ENCODE measurements at places on chromosomes 1 and 21.

DNA sequence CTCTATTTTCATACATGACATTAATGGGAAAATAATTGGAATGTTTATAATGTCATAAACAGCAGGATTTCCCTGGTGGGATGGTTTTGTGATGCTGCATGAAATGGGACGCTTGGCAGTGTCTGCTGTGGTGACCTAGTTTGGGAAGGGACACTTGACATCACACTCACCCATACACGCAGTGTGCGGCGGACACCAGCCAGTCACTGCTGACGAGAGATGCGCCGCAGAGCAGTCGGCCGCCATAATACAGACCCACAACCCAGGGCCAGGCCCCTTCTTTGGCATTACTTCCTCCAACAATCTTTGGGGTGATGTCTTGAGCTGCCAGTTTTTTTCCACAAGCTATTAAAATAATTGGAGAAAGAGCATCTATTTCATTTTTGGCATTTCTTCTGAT is 49.5 kb downstream of the CHODL start:
- no peak overlapping the region for H3K4me3 ChIP-seq
- no peak overlapping the region for H3K27ac ChIP-seq
- peaks cover 3% of the 10 kb centered on the region for H3K4me1 ChIP-seq
- no peak for DNase-seq
- no peaks in the 10 kb centered on the region for H3K27me3 ChIP-seq

GRCh38 chr1:40838980-40839942 is 22.9 kb downstream of the CITED4 start:
- peak overlapping the region; percentile 70 for H3K27ac ChIP-seq
- no peaks in the 10 kb centered on the region for H3K27me3 ChIP-seq
- peaks cover 2% of the 10 kb centered on the region for H3K4me1 ChIP-seq
- no peak for DNase-seq
- H3K4me3 ChIP-seq: no peak overlapping the region
- peaks cover 1% of the 10 kb centered on the region for H3K36me3 ChIP-seq

DNA sequence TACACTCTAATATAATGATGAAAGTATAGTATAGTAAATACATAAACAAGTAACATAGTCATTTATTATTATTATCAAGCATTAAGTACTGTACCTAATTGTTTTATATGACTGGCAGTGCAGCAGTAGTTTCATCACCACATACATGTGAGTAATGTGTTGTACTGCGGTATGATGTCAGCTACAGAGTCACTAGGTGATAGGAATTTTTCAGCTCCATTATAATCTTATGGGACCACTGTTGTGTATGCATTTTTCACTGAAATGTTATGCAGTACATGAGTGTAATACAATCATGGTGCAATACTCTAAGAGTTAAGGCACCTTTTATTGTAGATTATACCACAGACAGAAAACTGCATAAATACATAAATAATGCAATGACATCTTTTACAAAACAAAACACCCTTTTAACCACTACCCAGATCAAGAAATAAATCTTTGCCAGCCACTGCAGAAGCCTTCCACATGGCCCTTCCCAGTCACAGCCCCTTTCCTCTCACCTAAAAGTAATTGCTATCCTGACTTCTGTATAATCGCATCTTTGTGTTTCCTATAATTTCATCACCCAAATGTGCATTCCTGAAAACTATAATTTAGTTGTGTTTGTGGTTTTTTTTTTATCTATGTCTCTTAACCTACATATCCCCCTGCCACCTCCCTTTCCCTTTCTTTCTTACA is 16.3 kb downstream of the ABCD3 start:
- no peaks in the 10 kb centered on the region for H3K4me1 ChIP-seq
- H3K27ac ChIP-seq: no peak overlapping the region
- no peak overlapping the region for H3K4me3 ChIP-seq
- no peak for DNase-seq
- no peaks in the 10 kb centered on the region for H3K27me3 ChIP-seq
- peaks cover 35% of the 10 kb centered on the region for H3K36me3 ChIP-seq

GRCh38 chr1:174398246-174398645 is 49.5 kb upstream of the GPR52 start:
- no peaks in the 10 kb centered on the region for H3K4me1 ChIP-seq
- no peak overlapping the region for H3K4me3 ChIP-seq
- no peak for DNase-seq
- H3K27ac ChIP-seq: no peak overlapping the region
- peaks cover 9% of the 10 kb centered on the region for H3K36me3 ChIP-seq
- no peaks in the 10 kb centered on the region for H3K27me3 ChIP-seq

DNA sequence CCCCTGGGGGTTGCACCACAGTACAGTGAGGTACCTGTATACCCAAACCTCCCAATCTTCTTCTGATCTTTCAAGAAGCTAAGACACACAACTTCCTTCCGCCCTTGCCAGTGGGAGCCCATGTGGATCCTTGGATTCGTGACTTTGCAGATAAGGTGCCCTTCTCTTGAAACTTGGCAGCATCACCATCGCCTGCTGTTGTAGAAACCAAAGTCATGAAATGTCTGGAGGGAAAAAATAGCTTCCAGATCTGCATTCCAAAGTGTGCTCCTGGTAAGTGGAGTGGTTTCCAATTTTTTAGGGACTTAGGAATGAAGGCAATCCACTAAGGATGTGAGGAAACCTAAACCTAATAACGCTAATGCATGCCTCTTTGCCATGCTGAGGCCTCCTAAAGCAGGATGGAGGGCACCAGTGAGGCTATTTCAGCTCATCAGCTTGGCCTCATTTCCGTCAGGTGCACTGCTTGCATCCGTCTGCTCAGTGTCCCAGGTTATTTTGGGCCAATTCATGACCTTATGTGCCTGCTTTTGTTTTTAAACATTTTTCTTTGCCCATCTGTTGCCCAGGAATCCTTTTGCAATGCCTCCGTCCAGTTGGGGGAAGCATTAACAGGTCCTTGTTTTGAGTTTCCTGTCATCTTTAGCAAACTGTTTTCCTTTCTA is 8.2 kb upstream of the EFHD2 start:
- no peaks in the 10 kb centered on the region for H3K4me1 ChIP-seq
- peaks cover 9% of the 10 kb centered on the region for H3K27me3 ChIP-seq
- H3K4me3 ChIP-seq: no peak overlapping the region

DNA sequence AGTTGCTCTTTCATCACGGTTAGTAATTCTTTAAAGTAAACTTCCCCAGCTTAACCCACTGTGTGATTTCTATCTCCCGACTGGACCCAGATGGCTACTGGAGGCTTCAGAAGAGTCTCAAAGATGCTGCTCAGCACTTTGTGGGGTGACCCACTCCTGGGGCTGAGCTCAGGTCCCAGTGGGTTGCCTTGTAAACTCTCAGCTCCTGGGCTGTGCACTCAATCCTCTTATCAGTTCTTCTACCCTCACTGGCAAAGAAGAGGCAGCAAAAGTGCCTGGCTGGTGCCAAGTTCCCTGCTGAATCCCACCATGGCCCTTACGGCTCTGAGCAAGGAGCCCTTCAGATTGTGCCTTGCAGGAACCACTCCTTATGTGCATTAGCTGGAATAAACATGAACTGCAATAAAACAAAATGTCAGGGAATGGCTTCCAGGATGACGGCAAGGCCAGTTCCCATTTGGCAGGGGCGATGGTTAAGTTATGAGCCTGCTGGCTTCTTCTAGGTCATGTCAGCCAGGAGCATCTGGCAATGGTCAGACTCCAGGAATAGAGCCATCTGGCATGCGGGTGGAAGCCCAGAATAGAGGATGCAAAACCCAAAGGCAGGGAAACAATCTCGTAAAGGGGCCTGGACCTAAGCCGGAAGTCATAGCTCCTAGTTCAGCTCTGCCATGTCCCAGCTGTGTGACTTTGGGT is 6.8 kb downstream of the MYOC start:
- H3K27ac ChIP-seq: no peak overlapping the region
- H3K27me3 ChIP-seq: peaks cover 3% of the 10 kb centered on the region
- H3K4me1 ChIP-seq: peaks cover 4% of the 10 kb centered on the region
- H3K4me3 ChIP-seq: no peak overlapping the region
- H3K36me3 ChIP-seq: no peaks in the 10 kb centered on the region
- DNase-seq: no peak

GRCh38 chr1:225652729-225653462 is at the start of gene ENAH:
Gene ENAH (minus strand): TSS chr1:225653123. CDS start chr1:225652690, 433 bp downstream.
- peaks cover 1% of the 10 kb centered on the region for H3K36me3 ChIP-seq
- H3K4me3 ChIP-seq: peak within 1 kb of the TSS; percentile 85
- peaks cover 32% of the 10 kb centered on the region for H3K4me1 ChIP-seq
- peak; percentile 73 for DNase-seq

- H3K27me3 ChIP-seq: no peaks in the 10 kb centered on the region
- peaks cover 7% of the 10 kb centered on the region for H3K4me1 ChIP-seq
- no peak overlapping the region for H3K27ac ChIP-seq
- peaks cover 5% of the 10 kb centered on the region for H3K36me3 ChIP-seq
- DNase-seq: no peak
Measured at GRCh38 chr1:44659566-44659965, 14.7 kb downstream of the TMEM53 start.

- no peak overlapping the region for H3K27ac ChIP-seq
- no peaks in the 10 kb centered on the region for H3K36me3 ChIP-seq
- no peak overlapping the region for H3K4me3 ChIP-seq
- H3K27me3 ChIP-seq: no peaks in the 10 kb centered on the region
- H3K4me1 ChIP-seq: peaks cover 7% of the 10 kb centered on the region
- no peak for DNase-seq
Measured at GRCh38 chr1:24027838-24028468, 47.8 kb upstream of the SRSF10 start.

- peaks cover 1% of the 10 kb centered on the region for H3K36me3 ChIP-seq
- peak within 1 kb of the TSS; percentile 29 for H3K4me3 ChIP-seq
- no peak for DNase-seq
- H3K27ac ChIP-seq: peak within 1 kb of the TSS; percentile 82
Measured at GRCh38 chr21:46155514-46156377, at the start of gene FTCD. Gene FTCD (minus strand): TSS chr21:46155579. CDS start chr21:46155523, 56 bp downstream.

- no peak for DNase-seq
- no peaks in the 10 kb centered on the region for H3K36me3 ChIP-seq
- no peaks in the 10 kb centered on the region for H3K4me1 ChIP-seq
- H3K4me3 ChIP-seq: no peak overlapping the region
Measured at GRCh38 chr1:228074954-228075730, 7.4 kb upstream of the ARF1 start.

- no peak overlapping the region for H3K4me3 ChIP-seq
- H3K27me3 ChIP-seq: no peaks in the 10 kb centered on the region
- no peaks in the 10 kb centered on the region for H3K4me1 ChIP-seq
- no peak overlapping the region for H3K27ac ChIP-seq
- no peaks in the 10 kb centered on the region for H3K36me3 ChIP-seq
Measured at GRCh38 chr1:77143529-77144121, 75.6 kb downstream of the PIGK start.

- no peaks in the 10 kb centered on the region for H3K36me3 ChIP-seq
- H3K4me1 ChIP-seq: no peaks in the 10 kb centered on the region
- no peak for DNase-seq
- peak overlapping the region; percentile 85 for H3K4me3 ChIP-seq
- no peaks in the 10 kb centered on the region for H3K27me3 ChIP-seq
- H3K27ac ChIP-seq: peak overlapping the region; percentile 92
Measured at GRCh38 chr1:22428672-22429071, 23.0 kb upstream of the ZBTB40 start.

- DNase-seq: no peak
- H3K4me3 ChIP-seq: no peak overlapping the region
- H3K36me3 ChIP-seq: no peaks in the 10 kb centered on the region
- peaks cover 4% of the 10 kb centered on the region for H3K27me3 ChIP-seq
- no peak overlapping the region for H3K27ac ChIP-seq
Measured at GRCh38 chr1:218878369-218878768, 295.3 kb upstream of the LYPLAL1 start.

- DNase-seq: no peak
- H3K4me3 ChIP-seq: no peak overlapping the region
- peaks cover 11% of the 10 kb centered on the region for H3K36me3 ChIP-seq
- H3K27ac ChIP-seq: no peak overlapping the region
- no peaks in the 10 kb centered on the region for H3K27me3 ChIP-seq
Measured at GRCh38 chr1:117061986-117062415, 1.9 kb downstream of the TTF2 start.

GRCh38 chr1:101150670-101151069 is 86.1 kb upstream of the S1PR1 start:
- H3K4me1 ChIP-seq: peaks cover 5% of the 10 kb centered on the region
- DNase-seq: no peak
- H3K36me3 ChIP-seq: no peaks in the 10 kb centered on the region
- no peaks in the 10 kb centered on the region for H3K27me3 ChIP-seq
- no peak overlapping the region for H3K27ac ChIP-seq
- H3K4me3 ChIP-seq: no peak overlapping the region

GRCh38 chr1:143660354-143660941 is 311.3 kb downstream of the FAM72C start:
- H3K27me3 ChIP-seq: no peaks in the 10 kb centered on the region
- no peak overlapping the region for H3K4me3 ChIP-seq
- H3K4me1 ChIP-seq: no peaks in the 10 kb centered on the region
- H3K36me3 ChIP-seq: peaks cover 3% of the 10 kb centered on the region
- H3K27ac ChIP-seq: no peak overlapping the region

- no peaks in the 10 kb centered on the region for H3K27me3 ChIP-seq
- no peak for DNase-seq
- no peaks in the 10 kb centered on the region for H3K4me1 ChIP-seq
- H3K36me3 ChIP-seq: no peaks in the 10 kb centered on the region
- H3K27ac ChIP-seq: no peak overlapping the region
Measured at GRCh38 chr1:237237721-237238120, 195.7 kb downstream of the RYR2 start.
